ENCODE measurements at places on chromosomes 5 and 9. TPM values are rescaled to one million over a fixed set of nuclear protein-coding genes. Genes with fewer than 3 reads are reported as not detected.

GRCh38 chr5:157020511-157021222 lies 38.2 kb downstream of the HAVCR1 start:
- no peaks in the 10 kb centered on the region for H3K27me3 ChIP-seq
- H3K4me3 ChIP-seq = no peak overlapping the region
- DNase-seq = no peak
- H3K27ac ChIP-seq = no peak overlapping the region

The MLANA gene
- not detected for total RNA-seq

GRCh38 chr9:135340143-135340655 lies 139.4 kb upstream of the PPP1R26 start:
- H3K4me3 ChIP-seq = no peak overlapping the region
- H3K27me3 ChIP-seq = no peaks in the 10 kb centered on the region
- H3K4me1 ChIP-seq = no peaks in the 10 kb centered on the region
- no peaks in the 10 kb centered on the region for H3K36me3 ChIP-seq
- DNase-seq = no peak

The PRRX2 gene
- total RNA-seq = not detected

GRCh38 chr9:437574-438001 lies 222.9 kb downstream of the DOCK8 start:
- H3K27ac ChIP-seq = no peak overlapping the region
- H3K36me3 ChIP-seq = peaks cover 99% of the 10 kb centered on the region
- DNase-seq = no peak
- no peaks in the 10 kb centered on the region for H3K4me1 ChIP-seq
- H3K27me3 ChIP-seq = no peaks in the 10 kb centered on the region
- H3K4me3 ChIP-seq = no peak overlapping the region

- no peak overlapping the region for H3K27ac ChIP-seq
- H3K27me3 ChIP-seq = no peaks in the 10 kb centered on the region
- DNase-seq = no peak
- H3K4me3 ChIP-seq = no peak overlapping the region
These were observed 513.9 kb downstream of the MAN2A1 start for GRCh38 chr5:110203661-110204060.

The ECM2 gene
- total RNA-seq = not detected

DNA sequence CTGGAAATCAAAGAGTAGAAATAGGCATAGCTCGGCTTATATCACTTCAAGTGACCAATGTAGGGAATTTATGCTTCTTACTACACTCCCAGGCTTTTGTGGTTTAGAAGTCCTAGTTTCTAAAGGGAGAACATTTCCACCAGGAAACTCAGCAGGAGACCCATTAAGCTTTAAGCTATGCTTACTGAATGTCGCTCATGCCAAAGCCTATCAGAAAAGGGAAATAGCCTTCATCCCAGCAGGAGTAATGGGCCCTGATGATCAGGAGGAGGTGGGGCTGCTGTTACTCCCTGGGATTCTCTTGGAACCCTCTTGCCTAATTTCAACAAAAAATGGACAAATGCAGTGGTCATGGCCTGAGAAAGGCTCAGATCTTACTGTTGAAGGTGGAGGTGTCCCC lies 54.5 kb upstream of the SEMA6A start:
- DNase-seq = no peak
- no peaks in the 10 kb centered on the region for H3K27me3 ChIP-seq
- no peaks in the 10 kb centered on the region for H3K36me3 ChIP-seq
- H3K4me3 ChIP-seq = no peak overlapping the region
- no peak overlapping the region for H3K27ac ChIP-seq

- H3K27me3 ChIP-seq = no peaks in the 10 kb centered on the region
- no peaks in the 10 kb centered on the region for H3K36me3 ChIP-seq
- H3K27ac ChIP-seq = no peak overlapping the region
- no peak overlapping the region for H3K4me3 ChIP-seq
- H3K4me1 ChIP-seq = no peaks in the 10 kb centered on the region
These were observed 173.0 kb upstream of the DAPK1 start for GRCh38 chr9:87324613-87325194.

The TRIP13 gene
- total RNA-seq = 0.57 TPM

DNA sequence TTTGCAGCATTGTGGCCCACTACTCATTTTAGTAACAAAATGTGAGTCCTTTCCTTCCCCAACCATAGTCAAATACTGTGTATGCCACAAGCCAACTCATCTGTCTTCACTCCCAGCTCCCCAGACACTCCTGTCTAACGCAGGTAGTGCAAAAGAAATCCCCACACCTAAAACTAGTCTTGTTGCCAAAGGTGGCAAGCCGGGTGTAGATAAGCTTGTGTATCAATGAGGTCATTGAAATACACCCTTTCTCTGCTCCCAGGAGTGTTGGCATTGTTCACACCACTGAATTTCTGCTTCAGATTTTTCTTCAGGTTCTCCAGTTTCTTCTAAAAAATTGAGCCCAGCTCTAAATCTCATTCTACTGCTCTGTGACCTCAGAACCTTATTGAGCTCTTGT lies 19.7 kb upstream of the RGS7BP start:
- H3K27ac ChIP-seq = no peak overlapping the region
- no peaks in the 10 kb centered on the region for H3K36me3 ChIP-seq
- H3K4me3 ChIP-seq = no peak overlapping the region
- DNase-seq = no peak
- H3K4me1 ChIP-seq = no peaks in the 10 kb centered on the region

The RASGEF1C gene
- total RNA-seq = not detected

The SOWAHA gene
- total RNA-seq = not detected

DNA sequence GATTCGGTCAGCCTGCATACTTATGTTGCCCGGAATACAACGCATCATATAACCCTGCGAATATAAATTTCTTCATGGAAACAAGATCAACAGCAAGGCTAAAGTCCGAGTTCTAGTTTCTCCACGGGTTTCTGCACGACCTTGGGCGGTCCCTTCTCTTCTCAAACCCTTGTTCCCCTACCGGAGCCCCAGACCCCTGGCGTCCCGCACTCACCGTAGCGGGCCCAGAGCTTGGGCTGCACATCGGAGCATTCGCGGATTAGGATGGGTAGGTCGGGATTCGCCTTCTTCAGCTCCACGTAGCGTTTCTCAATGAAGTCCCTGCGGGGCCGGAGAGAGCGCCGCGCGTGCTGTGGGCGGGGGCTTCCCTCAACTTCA lies 399 bp downstream of the NDUFA2 start:
- H3K27me3 ChIP-seq = no peaks in the 10 kb centered on the region
- no peak for DNase-seq
- H3K4me1 ChIP-seq = peaks cover 20% of the 10 kb centered on the region
- H3K4me3 ChIP-seq = peak overlapping the region; percentile 78
- H3K27ac ChIP-seq = peak overlapping the region; percentile 89

GRCh38 chr5:159581502-159582249 lies 251.4 kb upstream of the IL12B start:
- H3K4me1 ChIP-seq = no peaks in the 10 kb centered on the region
- no peak overlapping the region for H3K27ac ChIP-seq
- H3K4me3 ChIP-seq = no peak overlapping the region
- DNase-seq = no peak
- H3K36me3 ChIP-seq = no peaks in the 10 kb centered on the region

GRCh38 chr9:1604942-1605560 lies 410.1 kb upstream of the SMARCA2 start:
- no peak for DNase-seq
- H3K27ac ChIP-seq = no peak overlapping the region
- no peaks in the 10 kb centered on the region for H3K27me3 ChIP-seq

- H3K36me3 ChIP-seq = no peaks in the 10 kb centered on the region
- H3K4me1 ChIP-seq = peaks cover 59% of the 10 kb centered on the region
- peaks cover 75% of the 10 kb centered on the region for H3K27me3 ChIP-seq
- H3K27ac ChIP-seq = no peak overlapping the region
- no peak overlapping the region for H3K4me3 ChIP-seq
These were observed 907 bp upstream of the NR2F1 start for GRCh38 chr5:93582167-93582462.

GRCh38 chr9:89437772-89438171 lies 60.1 kb downstream of the SEMA4D start:
- no peak overlapping the region for H3K4me3 ChIP-seq
- no peak for DNase-seq
- peaks cover 95% of the 10 kb centered on the region for H3K4me1 ChIP-seq

- no peak overlapping the region for H3K4me3 ChIP-seq
- no peak overlapping the region for H3K27ac ChIP-seq
- DNase-seq = no peak
These were observed 276.6 kb downstream of the MAST4 start for GRCh38 chr5:66872736-66873331.

The BSPRY gene
- 4.3 TPM for total RNA-seq

GRCh38 chr5:35464757-35465156 lies 152.9 kb upstream of the SPEF2 start:
- no peak for DNase-seq
- H3K27ac ChIP-seq = no peak overlapping the region
- no peaks in the 10 kb centered on the region for H3K27me3 ChIP-seq
- no peaks in the 10 kb centered on the region for H3K36me3 ChIP-seq
- H3K4me1 ChIP-seq = no peaks in the 10 kb centered on the region

DNA sequence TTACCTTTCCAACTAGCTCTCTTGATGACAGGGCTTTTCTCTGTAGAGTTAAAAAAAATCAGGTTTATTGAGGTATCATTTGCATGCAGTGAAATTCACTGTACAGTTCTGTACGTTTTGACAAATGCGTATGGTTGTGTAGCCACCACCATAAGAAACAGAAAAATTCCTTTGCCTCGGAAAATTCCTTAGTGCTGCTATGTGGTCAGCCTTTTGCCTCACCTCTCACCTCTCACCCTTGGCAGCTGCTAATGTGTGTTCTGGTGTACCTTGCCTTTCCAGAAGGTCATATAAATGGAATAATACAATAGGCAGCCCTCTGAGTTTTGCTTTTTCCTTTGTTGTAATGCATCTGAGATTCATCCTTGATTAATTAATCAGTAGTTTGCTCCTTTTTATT lies 28.4 kb downstream of the PCSK5 start:
- no peaks in the 10 kb centered on the region for H3K36me3 ChIP-seq
- H3K4me3 ChIP-seq = no peak overlapping the region
- no peaks in the 10 kb centered on the region for H3K4me1 ChIP-seq
- no peak for DNase-seq
- H3K27me3 ChIP-seq = no peaks in the 10 kb centered on the region
- no peak overlapping the region for H3K27ac ChIP-seq

GRCh38 chr9:79975621-79976256 lies 404.0 kb downstream of the TLE4 start:
- no peak overlapping the region for H3K4me3 ChIP-seq
- no peaks in the 10 kb centered on the region for H3K27me3 ChIP-seq
- no peaks in the 10 kb centered on the region for H3K4me1 ChIP-seq
- H3K36me3 ChIP-seq = no peaks in the 10 kb centered on the region
- DNase-seq = no peak

DNA sequence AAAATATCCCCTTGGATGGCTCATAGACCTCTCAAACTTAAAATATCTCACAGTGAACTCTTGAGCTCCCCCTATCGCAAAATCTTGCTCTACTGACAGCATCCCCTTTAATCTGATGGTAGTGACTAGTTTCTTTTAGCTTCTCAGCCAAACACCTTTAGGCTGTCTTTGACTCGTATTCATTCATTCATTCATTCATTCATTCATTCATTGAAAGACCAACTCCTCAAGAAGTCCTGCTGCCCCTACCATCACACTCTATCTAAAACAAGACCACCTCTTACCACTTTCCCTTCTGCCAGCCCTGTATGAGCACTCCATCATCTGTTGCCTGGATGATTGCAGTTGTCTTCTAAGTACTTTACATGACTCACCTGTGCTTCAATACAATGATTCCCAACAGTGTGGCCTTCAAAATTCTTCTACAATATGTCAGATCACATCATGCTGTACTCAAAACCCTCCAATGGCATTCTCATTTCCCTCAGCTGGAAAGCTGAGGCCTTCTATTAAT lies 46.8 kb downstream of the ITGA2 start:
- no peak overlapping the region for H3K27ac ChIP-seq
- no peaks in the 10 kb centered on the region for H3K27me3 ChIP-seq
- H3K4me3 ChIP-seq = no peak overlapping the region
- no peaks in the 10 kb centered on the region for H3K4me1 ChIP-seq
- H3K36me3 ChIP-seq = no peaks in the 10 kb centered on the region

The FAM200C gene
- total RNA-seq = 0.33 TPM

The KIF27 gene
- total RNA-seq = 7.7 TPM

- no peaks in the 10 kb centered on the region for H3K4me1 ChIP-seq
- H3K27ac ChIP-seq = peak overlapping the region; percentile 59
- H3K36me3 ChIP-seq = peaks cover 10% of the 10 kb centered on the region
- H3K4me3 ChIP-seq = no peak overlapping the region
- no peak for DNase-seq
These were observed 38.6 kb downstream of the RANBP6 start for GRCh38 chr9:5976674-5977397.

The FSTL4 gene
- 0.55 TPM for total RNA-seq

The FUT7 gene
- 0.99 TPM for total RNA-seq

GRCh38 chr9:93576258-93577077 lies at the start of gene PHF2:
Gene PHF2, plus strand, starts transcription at chr9:93576584. Its CDS starts 190 bp downstream, at chr9:93576774.
- no peaks in the 10 kb centered on the region for H3K36me3 ChIP-seq
- peak within 1 kb of the TSS; percentile 44 for H3K4me3 ChIP-seq
- peak; percentile 25 for DNase-seq
- no peaks in the 10 kb centered on the region for H3K27me3 ChIP-seq

DNA sequence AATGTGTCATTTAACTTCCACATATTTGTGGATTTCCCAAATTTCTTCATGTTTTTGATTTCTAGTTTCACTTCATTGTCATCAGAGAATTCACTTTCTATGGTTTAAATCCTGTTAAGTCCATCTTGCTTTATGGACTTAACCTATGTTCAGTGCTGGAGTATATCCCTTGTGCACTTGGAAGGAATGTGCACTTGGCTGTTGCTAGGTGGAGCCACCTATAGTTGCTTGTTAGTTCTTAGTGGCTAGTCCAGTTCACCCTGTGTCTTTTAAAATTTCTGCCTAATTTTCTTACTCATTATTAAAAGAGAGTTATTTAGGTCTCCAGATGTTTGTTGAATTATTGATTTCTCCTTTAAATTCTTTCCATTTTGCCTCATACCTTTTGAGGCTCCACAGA lies 1472.5 kb upstream of the CDH6 start:
- no peak overlapping the region for H3K27ac ChIP-seq
- no peaks in the 10 kb centered on the region for H3K27me3 ChIP-seq
- H3K4me3 ChIP-seq = no peak overlapping the region
- H3K36me3 ChIP-seq = no peaks in the 10 kb centered on the region
- DNase-seq = no peak

The PIP5K1B gene
- 1.3 TPM for total RNA-seq

DNA sequence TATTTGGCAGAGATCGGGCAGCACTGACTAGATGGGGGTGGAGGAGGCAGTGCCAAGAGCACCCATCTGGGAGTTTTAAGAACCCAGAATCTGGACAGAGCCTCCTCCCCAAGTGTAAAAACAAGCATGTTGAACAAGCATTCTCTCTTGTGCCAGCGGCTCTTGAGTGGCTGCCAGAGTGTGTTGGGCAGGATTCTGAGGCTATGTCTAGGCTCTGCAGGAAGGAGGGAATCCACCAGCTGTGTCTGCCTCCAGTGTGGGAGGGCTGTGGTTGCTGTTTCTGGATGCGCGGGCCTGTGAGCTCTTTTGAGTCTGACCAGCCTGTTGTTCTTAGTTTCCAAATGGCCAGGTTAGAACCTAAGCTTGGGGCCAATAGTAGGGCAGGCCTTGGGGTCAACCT lies 39.8 kb downstream of the HMCN2 start:
- no peak for DNase-seq
- H3K4me1 ChIP-seq = no peaks in the 10 kb centered on the region
- no peak overlapping the region for H3K27ac ChIP-seq

Measured in natural killer cell (primary cell).